ENCODE measurements at places on chromosomes 4 and X. TPM values are rescaled to one million over a fixed set of nuclear protein-coding genes. Genes with fewer than 3 reads are reported as not detected.

Gene PTPN13
- 2.0 TPM for total RNA-seq

Gene CHRDL1
- total RNA-seq: not detected

Gene KLB
- total RNA-seq: not detected

Gene BRS3
- total RNA-seq: not detected
